Thoracic aorta (tissue), 2 donors: ENCODE measurements at places on chromosomes 7 and 10. TPM values are rescaled to one million over a fixed set of nuclear protein-coding genes. Genes with fewer than 3 reads are reported as not detected.

GRCh38 chr7:134747326-134747725, 32.1 kb upstream of the CALD1 start:
- H3K4me3 ChIP-seq: no peak overlapping the region
- H3K4me1 ChIP-seq: peaks cover 12% of the 10 kb centered on the region
- no peaks in the 10 kb centered on the region for H3K27me3 ChIP-seq
- H3K36me3 ChIP-seq: no peaks in the 10 kb centered on the region

The CARD11 gene
- 4.4 TPM for total RNA-seq

DNA sequence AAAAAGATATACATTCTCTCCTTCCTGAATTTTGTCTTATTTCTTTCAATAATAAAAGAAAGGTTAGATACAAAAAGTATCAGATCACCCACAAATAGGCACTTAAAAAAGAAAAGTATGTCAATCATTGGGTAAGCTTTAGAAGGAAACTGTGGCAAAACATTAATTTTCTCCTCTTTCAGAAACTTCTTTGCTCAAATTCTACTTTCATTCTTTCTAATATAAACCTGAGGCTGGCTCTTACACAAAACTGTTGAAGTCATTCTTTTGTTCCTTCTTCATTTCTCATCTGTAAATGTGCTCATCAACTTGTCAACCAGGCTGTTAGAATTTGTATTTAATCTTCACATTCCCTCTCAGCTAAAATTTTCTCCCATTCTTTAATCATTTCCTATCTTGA, 124.6 kb downstream of the LRRN3 start:
- H3K36me3 ChIP-seq: no peaks in the 10 kb centered on the region
- H3K4me3 ChIP-seq: no peak overlapping the region
- no peak for DNase-seq

DNA sequence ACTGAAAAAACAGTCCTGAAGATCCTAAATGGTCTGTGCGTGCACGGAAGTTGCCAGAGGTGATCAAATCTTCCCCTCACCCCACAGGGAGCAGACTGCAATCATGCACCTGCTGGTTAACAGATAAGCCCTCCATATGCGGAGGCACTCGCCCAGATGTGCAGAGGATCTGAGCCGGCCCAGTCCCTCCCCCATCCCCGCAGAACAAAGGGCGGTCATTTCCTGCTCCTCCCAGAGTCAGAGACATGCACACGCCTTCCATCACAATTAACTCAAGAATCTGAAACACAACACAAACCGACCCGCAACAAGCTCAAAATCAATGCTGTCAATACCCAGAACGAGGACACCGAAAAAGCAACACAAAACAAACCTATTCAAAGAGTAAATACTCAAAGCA, 24.2 kb downstream of the CRTAC1 start:
- no peak for DNase-seq
- no peak overlapping the region for H3K4me3 ChIP-seq
- no peaks in the 10 kb centered on the region for H3K4me1 ChIP-seq
- H3K27ac ChIP-seq: no peak overlapping the region
- no peaks in the 10 kb centered on the region for H3K36me3 ChIP-seq
